Stimulated activated CD8-positive, alpha-beta memory T cell treated with anti-CD3 and anti-CD28 coated beads, Interleukin-4, amount 100 ng/mL, for 4 hours (primary cell): ENCODE measurements at places on chromosomes 2 and 18.

- no peak for DNase-seq
Observed at GRCh38 chr2:236776695-236777251, 207.1 kb downstream of the ACKR3 start.

DNA sequence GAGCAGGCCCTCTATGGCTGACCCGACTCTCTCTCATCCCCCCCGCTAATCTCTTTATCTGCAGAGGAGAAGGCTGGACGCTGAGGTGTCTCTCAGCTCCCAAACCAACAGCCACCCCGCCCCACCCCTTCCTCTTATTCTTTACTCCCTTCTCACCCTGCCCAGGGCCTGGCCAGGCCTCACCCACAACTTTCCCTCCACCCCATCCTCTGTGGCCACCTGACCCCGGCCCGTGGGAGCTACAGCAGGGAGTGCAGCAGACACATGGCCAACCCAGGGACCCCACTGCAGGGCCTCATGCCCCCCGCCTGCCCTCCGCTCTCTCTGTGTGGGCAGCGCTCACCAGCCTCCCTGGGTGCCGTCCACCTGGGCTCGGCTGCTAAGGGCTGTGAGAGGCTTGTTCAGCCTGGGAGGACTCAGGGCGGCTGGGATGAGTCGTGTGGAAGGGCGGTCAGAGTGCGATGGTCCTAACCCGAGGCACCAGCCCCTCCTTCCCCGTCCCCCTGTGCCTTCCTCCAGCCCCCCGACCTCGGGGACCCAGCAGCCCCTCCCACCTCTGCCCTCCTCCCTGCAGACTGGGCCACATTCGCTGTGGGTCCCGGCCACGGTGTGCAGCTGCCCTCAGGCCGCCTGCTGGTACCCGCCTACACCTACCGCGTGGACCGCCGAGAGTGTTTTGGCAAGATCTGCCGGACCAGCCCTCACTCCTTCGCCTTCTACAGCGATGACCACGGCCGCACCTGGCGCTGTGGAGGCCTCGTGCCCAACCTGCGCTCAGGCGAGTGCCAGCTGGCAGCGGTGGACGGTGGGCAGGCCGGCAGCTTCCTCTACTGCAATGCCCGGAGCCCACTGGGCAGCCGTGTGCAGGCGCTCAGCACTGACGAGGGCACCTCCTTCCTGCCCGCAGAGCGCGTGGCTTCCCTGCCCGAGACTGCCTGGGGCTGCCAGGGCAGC is 6.8 kb downstream of the NEU4 start:
- DNase-seq = no peak

DNA sequence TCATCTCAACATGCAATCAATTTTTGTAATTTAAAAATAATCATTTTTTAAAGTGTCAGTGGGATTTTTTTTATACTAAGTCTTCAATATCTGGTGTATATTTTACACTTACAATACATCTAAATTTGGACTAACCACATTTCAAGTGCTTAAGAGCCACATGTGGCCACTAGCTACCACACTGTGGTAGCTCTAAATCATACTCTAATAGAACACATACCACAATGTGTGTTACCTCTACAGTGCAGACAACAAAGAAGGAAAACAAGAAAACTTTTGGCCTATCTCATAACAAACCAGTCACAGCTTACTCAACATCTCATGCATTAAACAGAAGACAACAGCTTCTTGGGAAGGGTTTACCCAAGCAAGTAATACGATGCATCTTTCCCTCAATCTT is 24.5 kb downstream of the PIAS2 start:
- no peak for DNase-seq

GRCh38 chr2:212538305-212539071 is at the start of gene ERBB4:
Gene ERBB4, minus strand, starts transcription at chr2:212538802. Its CDS starts 272 bp downstream, at chr2:212538530.
- no peak for DNase-seq

DNA sequence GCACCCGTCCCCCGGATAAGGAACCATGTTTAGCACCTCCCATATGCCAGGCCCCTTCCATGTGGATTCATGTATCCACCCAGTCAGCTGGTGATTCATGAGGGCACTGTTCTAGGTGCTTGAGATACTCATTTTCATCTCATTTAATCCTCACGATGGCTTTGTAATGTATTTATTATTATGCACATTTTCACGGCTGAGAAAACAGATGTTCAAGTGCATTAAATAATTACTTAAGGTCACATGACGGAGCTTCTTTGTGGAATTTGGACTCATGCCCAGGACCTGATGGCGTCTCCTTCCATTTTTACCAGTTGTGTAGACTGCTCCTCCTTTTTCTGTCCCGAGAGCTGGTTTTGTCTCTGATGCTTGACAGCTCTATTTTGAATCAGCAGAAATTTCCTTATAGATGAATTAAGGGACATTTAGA is 72.2 kb upstream of the RBM44 start:
- DNase-seq = no peak

GRCh38 chr2:73889206-73889605 is 3.6 kb upstream of the ACTG2 start:
- no peak for DNase-seq

DNA sequence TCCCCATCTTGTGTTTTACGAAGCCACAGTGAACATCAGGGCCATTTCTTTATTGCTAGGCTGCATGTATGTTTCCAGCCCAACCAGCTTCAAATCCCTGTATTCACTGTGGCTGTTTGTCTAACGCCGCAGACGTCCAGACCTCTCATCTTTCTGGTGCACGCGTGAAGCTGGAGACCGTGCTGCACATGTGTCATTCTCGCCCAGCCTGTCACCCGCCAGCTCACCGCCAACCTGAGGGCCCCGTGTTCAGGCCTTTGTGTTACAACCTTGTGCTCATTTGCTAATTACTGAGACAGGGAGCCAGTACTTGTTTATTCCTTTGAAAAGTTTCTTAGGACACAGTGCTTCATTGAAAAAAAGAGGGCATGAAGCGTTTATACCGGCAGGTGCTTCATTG is 21.4 kb downstream of the SALL3 start:
- DNase-seq = no peak
